ENCODE measurements at places on chromosomes 1 and 21. TPM values are rescaled to one million over a fixed set of nuclear protein-coding genes. Genes with fewer than 3 reads are reported as not detected.

The KRTAP12-2 gene
- total RNA-seq = not detected

The KRTAP21-2 gene
- total RNA-seq = not detected

The TTC24 gene
- total RNA-seq = not detected

The RNU1-1 gene
- under 0.01 TPM for total RNA-seq

The AJAP1 gene
- 16.6 TPM for total RNA-seq

The PGLYRP3 gene
- total RNA-seq = not detected

The BMP8A gene
- total RNA-seq = not detected

The ZRANB2 gene
- total RNA-seq = 98.9 TPM

The ARHGEF16 gene
- not detected for total RNA-seq

The CR2 gene
- not detected for total RNA-seq

The FGR gene
- total RNA-seq = 0.31 TPM

The IFNAR2 gene
- total RNA-seq = 13.5 TPM

The IFNLR1 gene
- total RNA-seq = under 0.01 TPM

The C4BPA gene
- not detected for total RNA-seq

The LCE2B gene
- not detected for total RNA-seq

The ACTL8 gene
- not detected for total RNA-seq

The S100A3 gene
- not detected for total RNA-seq

The ASPM gene
- total RNA-seq = 16.6 TPM

The ZSWIM5 gene
- 38.8 TPM for total RNA-seq

The OR10J1 gene
- not detected for total RNA-seq

The CTTNBP2NL gene
- 40.4 TPM for total RNA-seq

The MAP10 gene
- total RNA-seq = 8.5 TPM

The TCEA3 gene
- 2.2 TPM for total RNA-seq

The PSMB2 gene
- total RNA-seq = 22.2 TPM

The KCNA2 gene
- total RNA-seq = 8.8 TPM

The DMRTA2 gene
- 5.3 TPM for total RNA-seq

The DNALI1 gene
- total RNA-seq = 11.3 TPM

The IL19 gene
- total RNA-seq = not detected

The ADAMTSL4 gene
- total RNA-seq = 0.31 TPM

The SHISAL2A gene
- total RNA-seq = not detected

The TNNT2 gene
- not detected for total RNA-seq

The MAP3K21 gene
- 6.6 TPM for total RNA-seq

The ZBTB8A gene
- 28.8 TPM for total RNA-seq

The MSH4 gene
- 1.9 TPM for total RNA-seq

The SPSB1 gene
- total RNA-seq = 3.1 TPM

The KHDC4 gene
- 61.7 TPM for total RNA-seq

The RHOU gene
- 28.2 TPM for total RNA-seq

The CCDC27 gene
- total RNA-seq = not detected

The DRAXIN gene
- 103 TPM for total RNA-seq

The PSMA5 gene
- 37.2 TPM for total RNA-seq

The FAM151A gene
- not detected for total RNA-seq

The VHLL gene
- total RNA-seq = 1.3 TPM

The REN gene
- total RNA-seq = not detected

The CLEC20A gene
- not detected for total RNA-seq

The LCE1F gene
- total RNA-seq = not detected

The RAP1GAP gene
- 31.6 TPM for total RNA-seq

The ENO1 gene
- total RNA-seq = 225 TPM

The RGS16 gene
- total RNA-seq = 0.94 TPM

The GJA5 gene
- 0.94 TPM for total RNA-seq

The VANGL2 gene
- total RNA-seq = 27.5 TPM

The IL20 gene
- not detected for total RNA-seq

Data from parietal lobe (tissue), 2 donors.